Stimulated activated CD8-positive, alpha-beta memory T cell treated with anti-CD3 and anti-CD28 coated beads, Interleukin-4, amount 100 ng/mL, for 48 hours (primary cell): ENCODE measurements at places on chromosomes 4 and X.
A peak's percentile ranks its signal among the peaks of the same experiment; 100 is the strongest.

- no peak for DNase-seq
These were observed 33.9 kb downstream of the PRDM8 start for GRCh38 chr4:80231180-80231579.

DNA sequence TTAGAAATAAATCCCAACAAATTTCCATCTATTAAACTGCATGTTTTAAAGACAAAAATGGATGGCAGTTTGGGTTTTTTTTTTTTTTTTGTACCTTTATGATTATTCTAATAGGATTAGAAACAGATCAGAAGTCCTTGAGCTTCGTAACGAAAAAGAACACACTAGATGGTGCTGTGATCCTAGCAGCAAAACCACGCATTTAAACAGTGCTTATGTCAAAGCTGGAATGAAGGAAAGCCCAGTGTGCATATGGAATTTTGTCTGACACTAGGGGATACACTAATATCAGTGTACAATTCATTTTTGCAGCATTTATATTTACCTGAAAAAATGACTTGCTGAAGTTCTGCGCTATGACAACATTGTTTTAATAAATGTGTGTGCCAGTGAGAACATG lies 229.1 kb downstream of the VEGFC start:
- DNase-seq = no peak

DNA sequence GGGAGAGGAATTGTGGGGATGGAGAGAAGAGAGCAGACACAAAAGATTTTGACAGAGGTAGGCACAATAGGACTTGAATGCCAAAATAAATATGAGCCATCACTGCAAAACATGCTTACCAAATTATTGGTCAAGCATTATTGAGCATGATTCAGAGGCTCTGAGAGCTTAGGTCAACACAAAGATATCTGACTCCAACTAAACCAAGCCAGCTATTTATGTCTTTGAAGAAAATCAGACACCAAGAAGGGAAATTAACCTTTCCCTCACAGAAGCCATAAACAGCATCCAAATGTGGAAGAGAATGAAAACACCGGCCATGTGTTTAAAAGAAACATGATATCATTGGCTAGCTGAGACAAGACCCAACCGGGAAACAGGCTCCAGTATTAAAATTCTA lies 323.2 kb downstream of the RAB28 start:
- no peak for DNase-seq

DNA sequence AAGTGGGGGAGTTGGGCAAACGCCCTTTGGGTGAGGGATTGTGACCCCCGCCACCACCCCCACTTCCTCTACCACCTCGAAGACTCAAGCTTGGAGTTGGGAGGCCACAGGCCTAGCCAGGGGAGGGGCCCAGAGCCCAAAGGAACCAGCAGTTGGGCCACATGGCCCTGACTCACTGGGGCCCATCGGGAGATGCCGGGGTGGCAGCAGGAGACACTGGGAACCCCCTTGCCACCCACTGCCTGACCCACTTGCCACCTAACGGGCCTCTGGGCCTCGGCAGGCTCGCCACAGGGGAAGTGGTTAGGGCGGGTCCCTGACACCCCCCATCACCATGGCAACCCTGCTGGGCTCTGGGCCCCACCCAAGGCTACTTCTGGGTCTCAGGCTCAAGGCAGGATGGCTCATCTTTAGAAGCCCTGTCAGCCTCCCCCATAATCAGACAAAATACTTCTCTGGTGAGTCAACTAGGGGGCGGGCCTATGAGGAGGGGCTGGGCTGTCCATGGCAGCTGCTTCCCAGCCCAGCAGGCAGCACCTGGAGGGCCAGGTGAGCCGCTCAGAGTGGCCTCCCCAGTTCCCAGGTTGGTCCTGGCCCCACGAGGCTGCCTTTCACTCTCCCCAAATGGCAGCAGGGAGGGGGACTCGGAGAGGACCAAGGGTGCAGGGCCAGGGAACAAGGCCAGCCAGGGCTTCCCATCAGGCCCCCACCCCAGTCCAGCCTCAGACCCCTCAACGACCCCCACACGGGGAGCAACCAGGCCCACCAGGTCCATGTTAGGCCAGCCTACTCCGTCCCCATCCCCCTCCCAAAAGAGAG lies 5.6 kb downstream of the FLNA start:
- DNase-seq = peak; percentile 93

GRCh38 chrX:139018436-139018835 lies 306.9 kb upstream of the FGF13 start:
- DNase-seq = no peak

DNA sequence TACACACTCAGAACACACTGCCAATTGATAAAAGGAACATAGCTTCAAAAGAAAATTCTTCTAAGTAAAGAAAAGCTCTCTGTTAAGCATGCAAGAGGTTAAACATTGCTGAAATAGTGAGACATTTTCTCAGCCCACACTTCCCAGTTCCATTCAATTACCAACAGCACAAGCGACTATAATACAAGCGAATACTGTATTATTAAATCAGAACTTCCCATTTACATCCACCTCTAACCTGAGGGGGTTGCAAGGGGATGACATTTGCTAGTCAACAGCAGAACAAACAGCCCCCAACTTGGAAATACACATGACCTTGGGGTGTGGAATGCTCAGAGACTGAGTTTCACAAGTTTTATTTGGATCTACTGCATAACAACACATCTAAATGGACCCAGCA lies 1.1 kb downstream of the FSTL5 start:
- no peak for DNase-seq

GRCh38 chrX:153635788-153636668 lies 11.0 kb upstream of the DUSP9 start:
- DNase-seq = peak; percentile 39

- no peak for DNase-seq
These were observed 106.3 kb upstream of the CBR4 start for GRCh38 chr4:169116270-169116901.

GRCh38 chr4:174457468-174457867 lies 64.8 kb downstream of the HPGD start:
- no peak for DNase-seq

- DNase-seq = no peak
These were observed 54.4 kb downstream of the KDM6A start for GRCh38 chrX:44927398-44927797.
